Large intestine (tissue), 12 donors: ENCODE measurements at places on chromosomes 12 and 14.
A peak's percentile ranks its signal among the peaks of the same experiment; 100 is the strongest.

GRCh38 chr14:99042381-99043266, 229.4 kb downstream of the BCL11B start:
- no peak for DNase-seq

DNA sequence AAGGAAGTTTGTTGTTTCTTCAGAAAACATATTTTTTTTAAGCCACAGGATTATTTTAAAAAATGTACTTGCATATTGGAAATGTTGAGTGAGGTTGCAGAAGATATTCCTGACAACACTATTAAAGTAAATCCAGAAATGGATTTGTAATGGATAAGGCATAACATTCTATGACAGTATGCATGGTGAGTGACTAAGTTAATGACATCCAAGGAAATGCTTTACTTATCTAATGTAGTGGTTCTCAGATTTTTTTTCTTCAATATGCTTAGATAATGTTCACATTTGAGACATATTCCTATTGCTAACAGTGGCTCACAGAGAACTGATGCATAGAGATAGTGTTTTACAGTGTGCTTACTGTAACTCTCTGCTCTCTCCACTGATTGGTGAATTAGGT, 49.4 kb downstream of the ZDHHC17 start:
- DNase-seq = no peak

DNA sequence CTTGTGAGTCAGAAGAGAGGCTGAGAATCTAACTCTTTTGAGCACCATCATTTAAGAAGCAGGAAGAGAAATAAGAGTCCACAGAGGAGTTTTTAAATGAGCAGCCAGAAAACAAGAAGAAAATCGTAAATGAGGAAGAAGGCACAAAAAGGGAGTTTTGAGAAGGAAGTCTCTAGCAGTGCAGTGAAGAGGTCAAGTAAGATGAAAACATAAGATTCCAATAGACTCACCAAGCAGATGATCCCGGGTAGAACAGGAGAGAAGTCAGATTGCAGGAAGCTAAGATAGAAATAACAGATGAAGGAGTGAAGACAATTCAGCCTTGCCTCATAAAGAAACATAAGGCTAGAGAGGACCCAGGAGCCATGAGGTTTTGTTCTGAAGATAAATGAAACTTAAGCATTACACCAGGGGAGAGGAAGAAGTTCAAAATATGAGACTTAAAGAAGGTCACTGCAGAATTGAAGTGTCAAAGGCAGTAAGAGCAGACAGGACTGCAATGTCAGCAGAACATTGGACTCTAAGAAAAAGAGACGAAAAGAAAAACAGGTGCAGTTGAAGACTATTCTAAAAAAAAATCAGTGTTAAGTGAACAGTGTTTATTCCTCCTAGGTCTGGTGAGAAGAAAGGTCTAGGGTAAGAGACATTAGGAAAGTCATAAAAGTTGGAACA, 229.0 kb downstream of the SEC23A start:
- DNase-seq = no peak

DNA sequence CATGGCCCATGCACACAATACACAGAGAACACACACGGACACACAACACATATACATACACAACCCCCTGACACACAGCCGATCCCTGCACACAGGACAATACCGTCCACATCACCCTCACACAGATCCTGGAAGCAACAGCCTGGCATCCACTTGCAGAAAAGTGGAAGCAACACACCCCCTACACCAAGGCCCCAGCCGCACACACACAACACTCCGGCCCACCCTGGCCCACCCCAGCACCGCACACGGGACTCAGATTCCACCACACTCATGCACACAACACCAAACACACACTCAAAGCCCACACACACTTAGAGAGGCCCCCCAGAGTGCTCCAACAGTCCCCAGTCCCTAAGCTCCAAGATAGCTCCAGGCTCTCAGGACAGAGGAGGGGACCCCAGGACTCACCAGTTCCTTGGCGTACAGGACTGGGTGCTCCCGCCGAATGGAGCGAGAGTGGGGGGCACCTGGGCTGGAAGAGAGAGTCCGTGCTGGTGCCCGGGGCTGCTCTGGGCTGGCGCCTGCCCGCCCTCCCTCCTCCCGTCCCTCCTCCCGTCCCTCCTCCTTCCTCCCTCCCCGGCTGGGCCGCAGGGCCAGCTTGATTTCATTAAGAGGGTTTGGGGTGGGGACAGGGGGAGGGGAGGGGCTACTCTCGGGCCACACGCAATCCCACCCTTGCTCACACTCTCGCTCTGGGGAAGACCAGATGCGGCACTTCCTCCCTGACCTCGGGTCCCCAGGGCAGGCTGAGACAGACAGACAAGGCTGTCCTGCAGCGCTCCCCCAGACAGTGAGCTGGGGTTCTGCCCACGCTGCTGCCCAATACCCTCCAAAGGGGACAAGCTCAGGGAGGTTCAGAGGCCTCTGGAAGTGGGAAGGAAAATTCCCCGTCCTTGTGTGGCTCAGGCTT, at the start of gene TMEM119:
Gene TMEM119, minus strand, starts transcription at position 526 of the 913 bp plus-strand sequence. CDS start 5,701 bp downstream, outside the sequence.
- DNase-seq = no peak

DNA sequence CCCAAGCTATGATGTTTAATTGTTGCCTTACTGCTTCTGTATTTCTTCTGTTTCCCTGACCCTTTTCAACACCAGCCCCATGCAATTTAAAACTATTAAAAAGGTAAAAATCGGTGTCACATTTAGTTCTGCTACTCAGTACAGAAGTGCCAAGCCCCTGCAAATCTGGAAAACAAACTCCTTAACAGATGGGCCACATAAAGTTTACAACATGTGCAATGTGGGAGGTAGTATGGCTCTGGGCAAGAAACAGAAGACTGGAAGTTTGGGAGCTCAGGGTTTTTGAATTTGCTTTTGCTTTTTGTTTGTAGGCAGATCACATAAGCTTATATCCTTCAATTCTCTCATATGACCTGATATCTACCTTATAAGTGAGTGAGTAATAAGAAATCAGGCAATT, 404.0 kb upstream of the ATP2B1 start:
- no peak for DNase-seq

DNA sequence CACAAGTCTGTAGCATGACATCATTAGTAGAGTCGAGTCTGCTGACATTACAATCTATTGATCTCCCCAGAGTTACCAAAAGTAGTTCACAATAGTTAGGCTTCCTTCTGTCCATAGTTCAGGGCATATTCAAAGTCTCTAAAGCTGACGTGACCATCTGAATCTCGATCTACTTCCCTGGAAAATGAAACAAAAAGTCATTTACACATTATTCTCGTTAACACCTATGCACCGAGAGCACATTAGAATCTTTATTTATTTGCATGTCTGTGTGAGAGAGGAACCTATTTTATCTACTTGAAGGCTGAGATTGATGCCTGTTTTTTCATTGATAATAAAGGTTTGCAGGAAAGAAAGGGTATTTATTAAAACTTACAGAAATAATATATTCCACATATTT, 157.4 kb downstream of the EFCAB11 start:
- DNase-seq = no peak

GRCh38 chr14:82180139-82180538, 646.5 kb upstream of the SEL1L start:
- no peak for DNase-seq

GRCh38 chr14:97149775-97150174, 352.6 kb downstream of the VRK1 start:
- DNase-seq = no peak

GRCh38 chr14:94164685-94165431, 9.3 kb upstream of the PPP4R4 start:
- no peak for DNase-seq

GRCh38 chr12:117309276-117309925, 52.0 kb downstream of the NOS1 start:
- no peak for DNase-seq

DNA sequence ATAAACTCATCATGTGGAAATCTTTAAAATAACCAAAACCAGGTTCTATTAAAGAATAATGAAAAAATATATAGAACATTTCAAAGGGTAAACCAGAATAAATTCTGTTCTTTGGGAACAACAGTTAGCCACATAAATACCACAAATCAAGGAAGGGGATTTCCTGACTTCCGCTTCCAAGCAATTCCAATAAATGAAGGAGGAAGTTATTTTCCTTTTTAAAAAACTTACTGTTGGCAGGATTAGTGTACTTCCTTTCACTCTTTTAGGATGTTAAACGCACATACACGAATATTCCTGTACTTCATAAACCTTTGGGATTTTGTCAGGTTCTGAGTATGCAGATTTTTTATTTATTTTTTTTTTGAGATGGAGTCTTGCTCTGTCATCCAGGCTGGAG, 13.7 kb upstream of the LIMA1 start:
- no peak for DNase-seq

- peak; percentile 46 for DNase-seq
Observed at GRCh38 chr14:54627540-54628363, 60.8 kb downstream of the SAMD4A start.

GRCh38 chr12:108717243-108717642, 14.1 kb downstream of the CORO1C start:
- DNase-seq = no peak

DNA sequence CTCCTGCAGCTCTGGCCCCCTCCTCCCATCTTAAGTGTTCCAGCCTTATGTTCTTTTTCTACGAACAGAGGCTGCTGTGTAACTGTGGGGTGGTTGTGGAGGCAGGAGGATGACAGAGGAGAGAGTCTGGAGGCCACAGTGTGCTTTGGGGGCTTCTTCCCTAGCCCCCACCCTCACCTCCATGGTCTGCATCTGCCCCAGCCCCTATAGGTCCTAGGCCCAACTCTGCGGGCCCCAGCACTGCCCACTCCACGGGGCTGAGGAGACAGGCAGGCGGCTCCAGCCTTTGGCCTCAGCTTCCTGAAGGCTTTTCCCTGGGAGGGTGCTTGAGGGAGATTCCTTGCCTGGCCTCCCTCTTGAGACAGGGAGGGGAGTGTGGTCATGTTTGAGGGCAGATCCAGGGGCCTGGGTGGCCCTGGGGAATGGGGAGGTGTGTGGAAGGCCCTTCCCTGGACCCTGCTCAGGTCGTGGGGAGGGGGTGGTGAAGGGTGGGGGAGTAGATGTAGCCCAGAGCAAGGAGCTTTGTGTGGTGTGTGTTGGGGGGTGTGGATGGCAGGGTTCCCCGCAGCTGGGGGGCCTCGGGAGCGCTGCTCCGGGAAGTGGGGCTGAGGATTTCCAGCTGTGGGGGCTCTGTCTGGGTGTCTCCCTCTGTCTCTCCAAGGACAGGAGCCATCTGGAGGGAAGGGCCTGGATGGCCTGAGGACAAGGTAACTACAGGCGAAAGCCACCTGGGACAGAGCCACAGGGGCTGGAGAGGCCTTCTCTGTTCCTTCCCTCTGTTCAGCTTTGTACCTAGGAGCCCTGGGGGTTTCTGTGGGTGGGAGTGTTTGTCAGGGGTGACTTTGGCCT, 1.1 kb downstream of the SMIM41 start:
- no peak for DNase-seq

DNA sequence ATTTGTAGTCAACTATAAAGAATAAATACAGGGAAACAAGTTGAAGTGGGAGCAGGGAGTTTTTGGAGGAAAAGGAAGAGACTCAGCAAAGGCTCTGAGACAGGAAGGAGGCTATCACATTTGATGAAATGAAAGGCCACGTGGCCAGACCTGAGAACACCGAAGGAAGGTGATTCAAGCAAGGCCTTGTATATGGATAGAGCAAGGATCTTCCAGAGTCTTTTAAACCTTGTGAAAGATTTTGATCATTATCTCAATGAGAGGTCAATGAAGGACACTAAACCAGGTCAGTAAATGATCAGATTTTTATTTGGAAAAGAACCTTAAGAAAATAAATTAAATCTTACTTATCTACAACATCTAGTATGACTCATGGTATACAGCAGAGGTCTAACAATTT, 523.5 kb downstream of the SLC16A7 start:
- DNase-seq = no peak

DNA sequence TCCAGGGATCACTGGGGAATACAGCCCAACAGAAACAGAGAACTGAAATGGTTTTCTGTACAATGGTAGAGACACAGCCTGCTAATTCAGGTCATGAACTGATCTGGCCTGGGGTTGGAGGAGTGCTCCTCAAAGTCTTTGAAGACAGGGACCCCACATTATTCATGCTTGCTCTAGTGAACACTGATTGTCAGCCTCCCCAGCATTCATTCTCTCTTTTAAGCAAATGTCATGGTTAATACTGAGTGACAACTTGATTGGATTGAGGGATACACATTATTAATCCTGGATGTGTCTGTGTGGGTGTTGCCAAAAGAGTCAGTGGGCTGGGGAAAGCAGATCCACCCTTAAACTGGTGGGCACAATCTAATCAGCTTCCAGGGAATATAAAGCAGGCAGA, 288.4 kb upstream of the NOS1 start:
- DNase-seq = no peak

- no peak for DNase-seq
Observed at GRCh38 chr12:121190523-121191031, 19.4 kb upstream of the P2RX4 start.

- no peak for DNase-seq
Observed at GRCh38 chr12:76449993-76450392, 101.8 kb upstream of the BBS10 start.

GRCh38 chr12:72742568-72742967, 470.4 kb downstream of the TRHDE start:
- no peak for DNase-seq

DNA sequence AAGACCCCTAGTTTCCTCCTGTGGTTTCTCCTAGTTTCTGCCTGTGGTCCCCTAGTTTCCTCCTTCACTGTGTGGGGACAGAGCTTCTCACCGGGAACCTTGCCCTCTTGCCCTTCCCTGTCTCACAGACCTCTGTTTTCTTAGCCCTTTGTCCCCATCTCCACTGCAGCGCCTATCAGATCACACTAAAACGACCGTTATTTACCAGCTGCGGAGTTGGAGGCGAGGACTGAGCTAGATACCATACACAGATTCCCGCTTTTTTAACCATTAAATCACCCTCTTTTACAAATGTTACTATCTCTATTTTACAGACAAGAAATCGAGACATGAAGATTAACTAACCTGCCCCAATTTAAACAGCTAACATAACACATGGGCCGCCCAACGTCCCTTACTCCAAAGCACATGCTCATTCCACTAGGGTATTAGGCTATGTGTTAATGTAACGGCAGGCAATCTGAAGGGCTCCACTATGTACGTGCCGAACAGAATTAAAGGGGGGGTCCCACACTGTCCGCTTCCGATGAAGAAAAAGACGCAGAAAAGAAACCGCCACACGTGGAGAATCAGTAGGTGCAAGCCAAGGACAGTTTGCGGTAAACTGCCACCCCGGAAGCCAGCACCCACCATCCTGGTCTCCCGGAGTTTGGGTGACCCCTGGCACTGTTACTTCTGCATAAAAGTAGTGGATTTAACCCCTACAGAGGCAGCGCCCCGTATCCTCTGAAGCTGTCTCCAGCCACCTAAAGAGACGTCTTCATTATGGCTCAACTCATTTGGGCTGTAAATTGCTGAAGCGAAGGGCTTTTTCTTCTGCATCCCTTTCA, 1.9 kb upstream of the FKBP4 start:
- peak; percentile 21 for DNase-seq
